A549 treated with CORT108297 at 1 μM for 4 hours (cell line): ENCODE measurements at places on chromosomes 5 and 9. TPM values are rescaled to one million over a fixed set of nuclear protein-coding genes. Genes with fewer than 3 reads are reported as not detected.

The MVB12B gene
- 5.8 to 8.1 TPM (median 7.4 TPM) in 5 replicates for total RNA-seq

The DOCK8 gene
- total RNA-seq = 0.23 to 0.76 TPM (median 0.32 TPM) in 5 replicates

The IGFBPL1 gene
- 2.2 to 2.8 TPM (median 2.5 TPM) in 5 replicates for total RNA-seq

The ANKRD31 gene
- 0.03 to 0.07 TPM (median 0.05 TPM) in 5 replicates for total RNA-seq

The KYAT1 gene
- 8.4 to 10.0 TPM (median 9.5 TPM) in 5 replicates for total RNA-seq
